ENCODE measurements at places on chromosomes 3 and 15. TPM values are rescaled to one million over a fixed set of nuclear protein-coding genes. Genes with fewer than 3 reads are reported as not detected.

GOLGA6B gene
- total RNA-seq, result 2.5 TPM

ACAA1 gene
- total RNA-seq, result 15.7 TPM

PROK2 gene
- total RNA-seq, result 2.7 TPM

SLC12A8 gene
- 9.3 TPM for total RNA-seq

DNAH12 gene
- total RNA-seq, result not detected

RBM15B gene
- total RNA-seq, result 29.3 TPM

C3orf22 gene
- not detected for total RNA-seq

TGM4 gene
- 0.11 TPM for total RNA-seq

HGD gene
- 0.18 TPM for total RNA-seq

CKMT1A gene
- 26.1 TPM for total RNA-seq

GRCh38 chr15:37016231-37016630 is 84.1 kb downstream of the MEIS2 start:
- DNase-seq, result no peak

- DNase-seq, result no peak
Measured at GRCh38 chr3:32568953-32569352, 1.7 kb downstream of the DYNC1LI1 start.

DNA sequence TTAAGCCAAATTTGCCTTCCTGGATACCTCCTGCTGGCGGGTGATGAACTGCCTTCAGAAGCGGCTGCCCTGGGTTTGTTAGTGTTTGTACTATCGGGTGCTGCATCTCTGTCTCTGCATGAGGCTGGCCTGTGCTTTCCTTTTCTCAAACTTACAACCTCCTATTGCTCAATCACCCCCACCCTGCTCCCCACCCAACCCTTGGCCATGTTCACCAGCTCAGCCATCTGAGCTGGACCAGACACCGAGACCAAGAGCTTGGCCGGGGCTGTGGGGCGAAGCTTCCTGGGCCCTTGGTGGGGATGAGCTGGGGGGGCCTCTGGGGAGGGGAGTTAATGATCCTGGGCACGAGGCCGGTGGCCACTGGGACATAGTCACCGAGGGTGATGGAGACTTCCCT is 16.8 kb upstream of the FBLN2 start:
- no peak for DNase-seq

DNA sequence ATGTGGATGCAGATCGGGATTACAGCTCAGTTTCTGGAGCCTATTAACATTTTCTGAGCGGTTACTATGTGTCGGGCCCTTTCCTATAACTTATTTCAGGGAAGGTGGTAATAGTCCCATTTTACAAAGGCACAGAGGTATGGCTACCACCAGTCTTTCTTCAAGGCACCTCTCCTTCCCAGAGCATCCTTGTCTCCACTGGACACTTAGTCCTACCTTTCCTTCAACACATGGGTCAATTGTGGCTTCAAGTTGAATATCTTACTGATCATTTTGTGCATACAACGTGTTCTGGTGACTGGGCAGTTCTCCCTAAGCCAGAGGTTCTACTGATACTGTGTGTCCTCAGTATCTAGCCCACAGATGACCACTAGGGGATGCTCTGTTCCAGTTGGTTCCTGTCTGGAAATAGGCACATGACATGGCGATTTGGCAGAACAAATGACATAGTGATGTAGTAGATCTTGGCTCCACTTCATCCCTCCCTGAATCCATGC is 60.7 kb upstream of the CMTM8 start:
- peak; percentile 66 for DNase-seq

- no peak for DNase-seq
Measured at GRCh38 chr3:99324636-99325203, 313.7 kb upstream of the COL8A1 start.

- no peak for DNase-seq
Measured at GRCh38 chr15:100373942-100374341, 32.2 kb upstream of the ADAMTS17 start.

DNA sequence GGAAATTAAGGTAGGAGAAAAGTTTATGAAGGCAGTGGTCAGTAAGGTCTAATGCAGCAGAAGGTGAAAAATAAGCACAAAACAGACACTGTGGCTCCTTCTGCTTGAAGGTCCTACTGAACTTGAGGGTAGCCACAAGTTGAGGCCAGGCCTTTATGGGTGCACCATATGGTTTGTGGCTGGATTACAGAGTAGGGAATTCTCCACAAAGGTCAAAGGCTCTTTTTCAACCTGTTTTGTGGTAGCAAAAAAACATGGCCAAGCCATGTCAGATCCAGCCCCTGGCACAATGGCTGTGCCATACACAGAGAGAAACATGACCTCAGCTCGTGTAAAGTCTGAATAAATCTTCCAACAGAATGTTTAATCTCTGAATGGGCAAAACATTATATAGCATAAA is 214.0 kb downstream of the SATB1 start:
- no peak for DNase-seq

- DNase-seq, result no peak
Measured at GRCh38 chr3:133963657-133964396, 65.9 kb downstream of the SLCO2A1 start.

DNA sequence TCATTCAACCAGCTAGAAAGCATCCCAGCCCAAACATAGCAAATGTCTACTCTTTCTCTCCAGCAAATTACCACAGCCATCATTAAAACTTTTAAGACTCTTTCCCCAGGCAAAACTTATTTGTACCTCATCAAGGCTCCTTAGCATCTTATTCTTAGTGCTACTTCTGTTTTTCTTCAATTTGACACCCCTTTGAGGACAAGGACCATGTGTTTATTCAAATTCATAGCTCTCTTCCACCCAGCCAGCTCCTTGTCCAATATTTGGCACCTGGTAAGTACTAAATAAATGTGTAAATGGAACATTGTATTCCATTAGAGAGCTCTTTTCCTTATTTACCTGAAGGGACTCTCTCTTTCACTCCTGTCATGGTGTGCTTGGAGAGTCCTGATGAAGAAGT is 89.8 kb downstream of the IMPG2 start:
- DNase-seq, result no peak

- no peak for DNase-seq
Measured at GRCh38 chr3:17623464-17623863, 119.0 kb downstream of the TBC1D5 start.

GRCh38 chr3:139674571-139675260 is 3.1 kb downstream of the NMNAT3 start:
- no peak for DNase-seq

GRCh38 chr3:7657214-7658112 is 796.5 kb downstream of the GRM7 start:
- no peak for DNase-seq

DNA sequence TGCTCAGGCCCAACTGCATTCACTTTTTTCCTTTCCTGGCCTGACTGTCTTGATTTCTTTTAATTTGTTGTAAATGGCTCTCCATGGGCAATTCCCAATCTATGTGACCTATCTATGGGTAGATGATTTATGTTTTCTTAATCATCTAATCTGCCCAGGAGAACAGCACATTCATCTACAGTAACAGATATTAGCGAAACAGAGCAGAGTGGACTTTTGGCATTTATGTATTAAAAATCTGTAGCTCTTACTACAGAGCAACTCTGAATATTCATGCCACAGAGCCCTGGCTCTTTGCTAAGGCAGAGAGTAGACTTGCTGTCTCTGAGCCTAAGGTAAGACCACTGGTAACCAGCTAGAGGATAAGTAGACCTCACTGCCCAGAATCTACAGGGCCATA is 674.9 kb upstream of the ADAMTS9 start:
- no peak for DNase-seq

GRCh38 chr15:70093481-70094319 is 4.0 kb downstream of the TLE3 start:
- no peak for DNase-seq

DNA sequence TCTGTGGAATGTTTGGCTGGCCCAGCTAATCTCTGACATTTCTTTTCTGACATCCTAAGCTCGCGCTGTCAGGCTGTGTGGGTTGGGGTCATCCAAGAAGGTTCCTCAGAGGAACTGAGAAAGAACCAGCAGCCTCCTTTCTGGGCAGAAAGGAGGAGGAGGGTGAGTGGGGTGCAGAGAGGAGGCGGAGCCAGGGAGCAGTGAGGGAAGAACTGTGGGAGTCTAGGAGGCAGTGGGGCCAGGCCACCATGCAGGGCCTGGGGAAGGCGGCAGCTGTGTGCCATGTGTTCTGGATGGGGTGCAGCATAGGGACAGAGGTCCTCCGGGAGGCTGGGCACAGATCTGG is 5.3 kb downstream of the SEMA7A start:
- DNase-seq, result peak; percentile 54

DNA sequence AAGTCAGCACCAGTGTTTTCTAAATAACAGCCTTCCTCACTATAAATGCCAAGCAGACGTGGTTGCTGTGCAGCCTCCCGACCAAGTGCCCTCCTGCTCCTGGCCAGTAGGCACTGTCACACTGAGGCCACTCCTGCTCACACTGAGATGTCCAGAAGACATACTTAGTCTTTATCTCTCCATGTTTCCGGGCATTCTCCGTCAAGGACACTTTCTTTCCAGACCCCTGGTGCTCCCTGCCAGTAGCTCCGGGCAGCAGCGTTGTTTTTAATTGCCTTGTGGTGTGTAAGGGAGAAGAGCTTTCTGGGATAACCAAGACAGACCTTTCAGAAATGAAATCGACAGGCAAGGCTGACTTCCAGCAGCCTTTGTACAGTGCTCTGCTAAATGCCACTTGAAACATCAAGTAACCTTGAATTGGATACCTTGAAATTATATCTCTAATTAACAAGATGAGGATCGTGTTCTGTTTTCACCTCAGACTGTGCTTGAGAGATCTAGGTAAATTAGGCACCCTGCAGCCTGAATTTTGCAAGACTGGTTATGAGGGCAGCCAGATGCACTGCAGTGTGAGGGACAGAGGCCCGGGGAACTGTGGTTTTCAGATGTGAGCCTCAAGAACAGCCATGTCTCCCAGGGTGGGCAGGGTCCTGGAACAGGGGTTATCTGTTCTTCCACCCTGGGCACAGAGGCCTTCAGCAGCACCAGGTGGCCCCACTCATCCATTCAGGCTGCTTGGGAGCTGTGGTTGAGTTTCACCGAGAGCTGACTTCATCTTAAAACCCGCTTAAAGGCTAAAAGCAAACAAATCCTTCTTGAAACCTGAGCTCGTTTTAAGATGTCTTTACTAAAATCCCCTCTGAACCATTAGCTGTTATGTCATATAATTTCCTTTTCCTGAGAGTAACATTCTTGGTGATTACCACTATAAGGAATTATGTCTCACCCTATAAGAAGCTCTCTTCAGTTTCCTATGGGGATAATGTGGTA is 105.5 kb upstream of the IL12A start:
- DNase-seq, result no peak

DNA sequence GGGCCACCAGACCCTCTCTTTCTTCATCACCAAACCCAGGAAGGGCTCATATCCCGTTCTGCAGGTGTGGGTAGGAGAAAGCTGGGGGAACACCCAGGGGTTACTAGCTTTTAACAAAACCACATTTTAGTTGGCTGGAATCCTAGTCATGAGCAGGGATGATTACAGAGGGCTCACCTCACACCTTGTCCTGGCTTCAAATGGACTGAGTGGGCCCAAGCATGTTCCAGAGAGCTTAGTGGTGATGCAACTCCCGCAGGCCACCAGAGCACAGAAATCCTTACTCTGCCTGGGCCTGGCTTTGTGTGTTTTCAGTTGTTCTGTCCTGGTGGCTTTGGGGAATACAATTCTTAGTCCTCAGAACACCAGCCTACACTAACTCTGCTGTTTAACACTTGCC is 56.8 kb upstream of the RYK start:
- no peak for DNase-seq

DNA sequence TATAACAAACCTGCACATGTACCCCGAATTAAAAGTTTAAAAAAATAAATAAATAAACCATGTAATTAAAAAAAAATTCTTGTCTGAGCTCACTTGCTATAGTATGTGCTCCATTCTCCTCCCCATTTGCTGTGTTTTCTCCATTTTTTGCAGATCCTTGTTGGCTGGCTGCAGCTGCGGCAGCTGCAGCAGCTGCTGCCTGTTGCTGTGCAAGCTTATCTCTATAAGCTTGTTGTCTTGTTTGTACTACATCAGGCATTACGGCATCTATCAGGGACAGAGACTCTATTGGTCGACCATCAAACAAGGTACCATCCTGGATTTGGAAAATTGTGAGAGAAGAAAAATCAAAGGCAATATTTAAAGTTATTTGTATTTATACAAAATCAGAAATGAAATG is 145.9 kb downstream of the TBL1XR1 start:
- no peak for DNase-seq

Measured in H7 (cell line).